ENCODE measurements at places on chromosomes 1 and 21.
A peak's percentile ranks its signal among the peaks of the same experiment; 100 is the strongest.

DNA sequence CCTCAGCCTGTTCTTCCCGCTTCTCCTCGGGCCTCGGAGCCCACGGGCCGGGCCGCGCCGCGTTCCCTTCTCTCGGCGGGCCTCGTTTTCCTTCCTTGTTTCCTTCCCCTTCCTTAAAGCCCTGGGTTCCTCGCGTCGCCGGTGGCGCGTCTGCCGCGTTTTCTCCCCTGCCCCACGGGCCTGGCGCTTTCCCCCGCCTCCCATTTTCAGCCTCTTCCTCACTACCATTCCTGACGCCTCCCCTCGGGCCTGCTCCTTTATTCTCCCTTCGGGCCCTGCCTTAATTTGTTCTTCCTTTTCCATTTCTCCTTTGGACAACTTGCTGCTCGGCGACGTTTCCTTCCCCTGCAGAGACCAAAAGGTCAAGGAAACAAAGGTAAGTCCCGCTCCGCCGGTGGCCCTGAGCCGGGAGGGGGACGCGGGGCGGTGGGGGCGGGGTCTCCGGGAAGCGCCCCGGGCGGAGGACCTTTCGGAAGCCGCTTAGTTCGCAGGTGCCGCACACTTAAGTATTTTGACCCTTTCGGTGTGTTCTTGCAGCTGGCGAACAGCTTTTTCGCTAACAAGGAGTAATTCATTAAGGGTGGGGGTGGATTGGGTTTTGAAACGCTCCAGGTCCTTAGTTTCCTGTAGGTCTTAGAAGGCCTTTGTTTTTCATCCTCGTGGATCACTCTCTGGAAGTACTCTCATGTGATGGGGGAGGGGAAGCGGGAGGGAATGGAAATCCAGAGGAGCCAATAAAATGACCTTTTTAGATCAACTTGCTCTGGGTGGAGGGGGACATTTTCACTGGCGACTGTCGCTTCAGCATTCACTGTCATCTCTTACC is 780 bp downstream of the YTHDF2 start:
- DNase-seq, result peak; percentile 67

DNA sequence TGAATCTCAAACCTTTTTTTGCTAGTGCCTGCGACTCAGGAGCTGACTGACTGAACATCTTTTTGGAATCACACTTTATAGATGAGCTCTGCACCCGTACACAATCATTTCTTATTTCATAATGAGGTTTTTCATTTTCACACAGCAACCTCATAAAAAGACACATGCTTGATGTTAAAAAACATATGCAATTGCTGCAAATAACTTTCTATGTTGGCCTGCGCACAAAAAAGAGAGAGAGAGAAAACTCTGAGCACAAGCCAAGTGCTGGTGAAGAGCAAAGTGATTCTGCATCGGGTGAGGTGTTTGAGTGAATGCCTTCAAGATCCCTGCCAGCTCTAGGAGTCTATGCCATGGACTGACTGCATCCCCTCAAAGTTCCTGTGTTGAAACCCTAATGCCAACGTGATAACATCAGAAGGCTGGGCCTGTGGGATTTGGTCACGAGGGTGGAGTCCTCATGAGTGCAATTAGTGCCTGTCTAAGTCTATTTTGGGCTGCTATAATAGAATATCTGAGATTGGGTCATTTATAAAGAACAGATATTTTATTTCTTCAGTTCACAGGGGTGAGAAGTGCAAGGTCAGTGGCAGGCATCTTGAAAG is 36.6 kb downstream of the C1orf87 start:
- peak; percentile 43 for DNase-seq

DNA sequence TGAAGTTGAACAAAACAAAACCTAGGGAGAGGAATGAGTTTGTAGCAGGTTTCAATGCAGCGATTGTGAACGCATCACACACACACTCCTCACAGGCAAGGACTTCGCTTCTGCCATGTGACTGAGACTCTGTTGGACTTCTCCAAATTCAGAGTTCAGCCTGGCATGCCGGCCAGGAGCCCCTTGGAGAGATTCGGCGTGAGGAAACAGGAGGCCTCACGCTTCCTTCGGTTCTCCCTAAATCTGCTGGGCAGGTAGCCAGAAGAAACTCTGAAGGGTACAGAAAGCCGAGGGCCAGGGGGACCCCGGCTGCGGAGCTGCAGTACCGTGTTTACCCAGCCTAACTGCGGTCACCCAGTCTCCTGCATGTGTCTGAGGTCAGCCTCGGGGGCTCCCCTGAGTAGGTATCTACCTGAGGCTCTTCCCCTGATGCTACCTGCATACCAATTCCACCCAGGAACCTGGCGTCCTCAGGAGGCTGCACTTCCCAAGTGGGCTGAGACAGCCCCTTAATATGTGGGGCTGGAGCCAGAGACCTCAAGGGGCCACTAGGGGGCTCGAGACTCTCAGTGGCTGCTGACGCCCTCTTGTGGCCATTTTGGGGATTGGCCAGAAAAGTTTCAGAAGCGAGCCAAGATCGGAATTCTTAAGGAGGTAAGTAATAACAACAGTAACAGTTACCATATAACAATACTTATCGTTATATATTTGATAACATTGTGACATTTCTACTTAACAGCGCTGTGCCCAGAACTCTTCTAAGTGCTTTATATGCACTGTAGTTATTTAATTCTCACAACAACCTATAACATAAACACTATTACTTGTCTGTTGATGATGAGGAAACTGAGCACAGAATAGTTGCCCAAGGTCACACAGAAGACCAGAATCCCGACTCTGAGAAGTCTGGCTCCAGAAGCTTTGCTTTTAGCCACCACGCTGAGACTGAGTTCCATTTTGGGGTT is 2.7 kb upstream of the ANXA9 start:
- peak; percentile 97 for DNase-seq

DNA sequence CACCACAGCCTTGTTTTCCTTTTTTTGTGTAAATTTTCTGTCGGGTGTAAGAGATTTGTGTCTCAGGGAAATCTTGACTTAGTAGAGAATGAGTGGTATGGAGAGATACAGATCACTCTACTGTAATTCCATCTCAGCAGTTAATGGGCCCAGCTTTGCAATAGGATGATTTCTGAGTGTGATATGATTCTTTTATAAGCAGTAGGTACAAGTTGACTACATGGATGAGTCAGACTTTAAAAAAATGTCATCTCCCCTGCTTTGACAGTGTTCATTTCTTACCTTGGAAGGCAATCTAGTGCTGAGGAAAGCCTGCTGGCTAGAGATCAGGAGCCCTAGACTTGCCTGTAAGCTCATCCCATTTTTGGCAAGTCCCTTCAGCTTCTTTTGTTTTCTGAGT is 261.9 kb downstream of the RYR2 start:
- no peak for DNase-seq

DNA sequence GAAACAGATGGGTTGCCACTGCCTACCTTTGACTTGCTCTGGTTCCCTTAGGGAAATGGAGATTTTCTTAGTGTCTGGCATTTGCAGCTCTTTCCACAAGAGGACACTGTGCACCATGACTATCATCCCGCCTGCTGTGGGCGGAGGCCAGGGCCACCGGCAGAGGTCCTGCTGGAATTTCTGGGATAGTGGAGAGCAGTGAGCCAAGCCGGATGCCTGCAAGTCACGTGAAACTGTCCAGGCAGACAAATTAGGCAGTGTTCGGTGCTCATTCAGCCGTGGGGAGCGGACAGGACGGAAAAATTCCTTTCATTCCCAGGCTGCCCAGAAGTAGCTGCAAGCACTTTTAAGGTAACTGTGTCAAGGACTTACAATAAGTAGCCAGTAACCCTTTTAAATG is 43.4 kb downstream of the IGSF5 start:
- DNase-seq, result peak; percentile 92

DNA sequence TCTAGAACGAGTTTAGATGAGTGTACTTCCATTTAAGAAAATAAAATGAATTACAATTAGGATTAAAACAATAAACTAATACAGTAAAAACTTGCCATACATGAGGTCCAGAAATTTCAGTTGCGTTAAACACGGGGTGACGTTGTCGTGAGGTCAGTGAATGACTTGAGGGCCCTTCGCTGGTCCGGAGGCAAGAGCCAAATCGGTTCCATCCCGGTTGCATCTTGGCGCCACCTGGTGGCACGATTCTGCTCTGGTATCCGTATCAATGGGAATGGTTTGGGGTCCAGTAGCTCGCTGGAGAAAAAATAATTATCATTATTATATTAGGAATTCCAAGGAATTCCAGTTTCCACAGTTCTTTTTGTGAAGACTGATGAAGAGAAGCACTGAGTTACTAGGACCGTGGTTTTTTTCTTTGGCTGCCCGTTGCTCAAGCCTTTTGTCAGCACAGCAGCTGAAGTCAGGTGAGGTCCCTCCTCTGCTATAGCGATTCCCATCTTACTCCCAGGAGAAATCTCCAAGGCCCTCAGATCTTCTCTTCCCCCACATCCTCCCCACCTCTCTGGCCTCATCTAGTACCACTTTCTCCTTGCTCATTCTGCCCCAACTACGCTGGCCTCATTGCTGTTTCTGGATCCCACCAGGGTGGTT is 161.4 kb downstream of the SLC35F3 start:
- DNase-seq, result peak; percentile 86

- no peak for DNase-seq
Measured at GRCh38 chr21:26168371-26168770, 2.2 kb downstream of the APP start.
